IPS DF 19.7 (cell line): ENCODE measurements at places on chromosomes 6 and 20.

DNA sequence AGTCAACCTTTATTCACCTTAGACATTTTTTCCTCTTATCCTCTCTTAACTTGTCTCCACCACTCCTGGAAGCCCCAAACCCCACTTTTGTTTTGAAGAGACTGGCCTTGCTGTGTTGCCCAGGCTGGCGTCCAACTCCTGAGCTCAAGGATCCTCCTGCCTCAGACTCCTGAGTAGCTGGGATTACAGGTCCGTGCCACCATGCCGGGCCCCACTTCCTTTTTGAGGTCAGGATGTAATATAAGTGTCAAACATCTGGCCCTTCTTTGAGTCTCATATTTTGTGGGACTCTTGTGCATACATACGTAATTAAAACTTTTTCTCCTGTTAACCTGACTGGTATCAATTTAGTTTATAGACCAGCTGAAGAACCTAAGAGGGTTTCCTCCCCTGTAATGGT is 1.4 kb upstream of the CDK19 start:
- DNase-seq, result no peak

DNA sequence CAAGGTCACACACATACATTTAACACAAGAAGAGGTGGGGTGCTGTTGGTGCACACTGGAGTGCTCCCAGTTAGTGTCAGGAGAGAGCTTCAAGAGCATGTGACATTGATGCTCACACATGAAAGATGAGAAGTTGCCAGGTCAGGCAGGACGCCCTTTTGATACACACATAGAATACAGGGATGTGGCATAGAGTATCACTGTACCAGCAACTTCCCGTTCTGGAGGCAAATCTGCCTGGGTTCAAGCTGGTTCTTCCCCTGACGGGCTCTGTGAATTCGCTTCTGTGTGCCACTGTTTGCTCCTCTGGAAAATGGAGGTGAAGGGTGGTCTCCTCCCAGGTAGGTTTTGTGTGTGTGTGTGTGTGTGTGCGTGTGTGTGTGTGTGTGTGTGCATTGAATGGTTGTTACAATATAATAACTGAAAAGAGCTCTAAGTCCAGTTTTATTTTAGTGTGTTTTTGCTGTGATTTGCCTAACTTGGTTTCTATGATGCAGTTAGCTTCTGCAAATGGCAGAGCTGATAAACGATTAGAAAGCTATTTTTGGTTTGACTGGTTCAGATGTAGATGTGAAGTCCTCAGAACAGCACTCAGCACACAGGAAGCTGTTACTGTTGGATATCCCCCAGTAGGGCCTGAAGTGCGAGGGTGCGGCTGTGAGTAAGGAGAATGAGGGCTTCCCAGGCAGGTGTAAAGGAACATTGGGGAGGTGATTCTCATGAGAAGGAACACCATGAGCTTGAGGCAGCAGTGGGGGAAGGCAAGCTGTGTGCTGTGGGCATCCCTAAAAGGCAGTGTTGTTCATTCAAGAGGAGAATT is 53.4 kb downstream of the HIVEP1 start:
- DNase-seq, result no peak

- DNase-seq, result no peak
These were observed 74.5 kb downstream of the METTL24 start for GRCh38 chr6:110283657-110284056.

- no peak for DNase-seq
These were observed 473 bp upstream of the DTNBP1 start for GRCh38 chr6:15663130-15663871.

DNA sequence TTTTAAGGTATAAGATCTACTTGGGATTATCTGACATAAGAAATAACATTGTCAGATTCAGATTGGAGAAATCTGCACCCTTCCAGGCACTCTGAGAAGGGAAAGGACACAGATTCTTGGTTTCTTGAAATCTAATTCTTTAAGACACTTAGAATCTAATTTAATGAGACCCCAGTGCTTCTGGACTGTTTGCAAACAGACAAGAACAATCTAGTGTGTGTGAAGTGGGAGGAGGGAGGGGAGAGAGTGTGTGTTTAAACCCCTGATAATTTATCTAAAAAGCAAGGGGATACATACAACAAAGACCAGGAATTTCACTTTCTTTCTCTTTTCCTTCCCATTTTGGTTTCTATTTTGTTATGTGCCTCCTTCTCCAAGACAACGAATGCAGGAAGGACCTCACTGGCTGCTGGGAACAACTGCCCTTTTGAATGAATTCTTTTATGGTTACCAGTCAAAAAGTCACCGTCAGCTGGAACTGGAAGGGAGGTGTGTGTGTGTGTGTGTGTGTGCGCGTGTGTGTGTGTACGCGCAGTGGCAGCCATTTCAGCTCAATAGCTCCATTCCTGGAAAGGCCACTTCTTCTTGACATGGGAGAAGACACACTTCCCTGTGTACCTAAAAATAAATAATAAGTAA is 129.4 kb downstream of the BCAS1 start:
- no peak for DNase-seq

DNA sequence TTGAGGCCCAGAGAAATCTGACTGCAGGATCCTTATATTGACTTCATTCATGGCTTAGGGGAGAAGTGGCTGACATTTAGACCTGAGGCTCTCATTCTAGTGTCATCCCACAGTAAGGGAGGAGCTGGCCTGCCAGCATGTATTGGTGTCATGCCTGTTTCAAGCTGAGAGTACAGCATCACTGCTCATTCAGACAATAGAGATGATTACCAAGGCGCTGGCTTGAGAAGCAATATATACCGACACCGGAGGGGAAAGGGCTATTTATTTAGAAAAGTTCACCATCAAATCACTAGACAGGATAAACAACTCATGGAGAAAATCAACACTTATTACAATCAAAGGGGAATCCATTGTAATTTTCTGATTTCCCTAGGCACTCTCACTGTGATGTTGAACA is 84.4 kb upstream of the HDAC2 start:
- no peak for DNase-seq

DNA sequence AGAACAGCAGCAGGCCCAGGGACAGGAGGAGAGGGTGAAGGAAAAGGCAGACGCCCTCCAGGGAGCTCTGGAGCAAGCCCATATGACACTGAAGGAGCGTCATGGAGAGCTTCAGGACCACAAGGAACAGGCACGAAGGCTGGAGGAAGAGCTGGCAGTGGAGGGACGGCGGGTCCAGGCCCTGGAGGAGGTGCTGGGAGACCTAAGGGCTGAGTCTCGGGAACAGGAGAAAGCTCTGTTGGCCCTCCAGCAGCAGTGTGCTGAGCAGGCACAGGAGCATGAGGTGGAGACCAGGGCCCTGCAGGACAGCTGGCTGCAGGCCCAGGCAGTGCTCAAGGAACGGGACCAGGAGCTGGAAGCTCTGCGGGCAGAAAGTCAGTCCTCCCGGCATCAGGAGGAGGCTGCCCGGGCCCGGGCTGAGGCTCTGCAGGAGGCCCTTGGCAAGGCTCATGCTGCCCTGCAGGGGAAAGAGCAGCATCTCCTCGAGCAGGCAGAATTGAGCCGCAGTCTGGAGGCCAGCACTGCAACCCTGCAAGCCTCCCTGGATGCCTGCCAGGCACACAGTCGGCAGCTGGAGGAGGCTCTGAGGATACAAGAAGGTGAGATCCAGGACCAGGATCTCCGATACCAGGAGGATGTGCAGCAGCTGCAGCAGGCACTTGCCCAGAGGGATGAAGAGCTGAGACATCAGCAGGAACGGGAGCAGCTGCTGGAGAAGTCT is 25.5 kb downstream of the C20orf173 start:
- no peak for DNase-seq

DNA sequence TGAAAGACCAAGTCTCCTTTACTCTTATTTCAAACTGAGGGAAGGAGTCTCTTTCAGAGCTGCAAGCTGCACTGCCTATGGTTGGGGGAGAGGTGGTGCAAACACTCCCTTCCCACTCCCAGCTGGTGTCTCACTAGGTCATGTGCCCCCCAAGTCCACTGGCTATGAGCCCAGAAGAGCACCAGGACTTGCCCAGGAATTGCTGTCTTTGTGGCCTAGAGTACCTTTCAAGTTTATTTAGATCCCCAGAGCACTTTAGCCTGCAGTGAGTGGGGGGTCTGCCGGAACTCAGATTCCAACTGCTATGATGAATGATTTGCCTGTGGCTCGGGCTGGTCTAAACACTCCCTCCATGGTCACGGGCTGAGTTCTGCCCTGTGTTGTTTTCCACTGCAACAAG is 192.6 kb upstream of the CITED2 start:
- DNase-seq, result no peak

DNA sequence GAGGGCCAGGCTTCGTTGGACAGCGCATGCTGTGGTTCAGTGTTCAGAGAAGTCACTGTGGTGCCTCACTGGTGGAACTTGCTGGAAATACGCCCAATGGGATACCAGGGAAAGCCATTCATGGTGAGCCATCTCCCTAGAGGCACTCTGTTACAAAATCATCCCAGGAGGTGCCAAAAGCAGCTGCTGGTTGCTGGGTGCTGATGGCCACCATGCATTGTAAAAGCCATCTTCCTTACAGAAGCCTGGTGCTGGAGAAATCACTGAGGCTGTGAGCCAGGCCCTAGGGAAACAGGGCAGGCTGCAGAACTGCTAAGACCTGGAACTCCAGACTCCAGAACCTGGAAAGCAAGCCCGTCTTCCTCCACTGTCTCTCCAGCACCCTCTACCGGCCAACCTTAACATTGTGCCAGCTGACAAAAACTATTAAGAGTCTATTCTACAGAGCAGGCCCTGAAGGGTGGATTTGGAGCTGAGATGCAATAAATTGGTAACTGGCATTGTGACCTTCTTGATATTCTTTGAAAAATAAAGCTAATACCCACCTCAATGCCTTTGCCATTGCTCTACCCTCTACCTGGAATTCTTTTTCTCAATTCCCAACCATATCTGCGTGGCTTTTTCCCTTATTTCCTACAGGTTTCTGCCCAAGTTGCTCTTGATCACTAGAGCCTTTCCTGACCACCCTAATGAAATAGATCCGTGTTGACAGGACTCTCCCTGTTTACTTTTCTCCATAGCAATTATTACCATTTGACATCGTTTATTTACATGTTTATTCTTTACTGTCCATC is 18.5 kb downstream of the SNRPB start:
- peak; percentile 38 for DNase-seq

DNA sequence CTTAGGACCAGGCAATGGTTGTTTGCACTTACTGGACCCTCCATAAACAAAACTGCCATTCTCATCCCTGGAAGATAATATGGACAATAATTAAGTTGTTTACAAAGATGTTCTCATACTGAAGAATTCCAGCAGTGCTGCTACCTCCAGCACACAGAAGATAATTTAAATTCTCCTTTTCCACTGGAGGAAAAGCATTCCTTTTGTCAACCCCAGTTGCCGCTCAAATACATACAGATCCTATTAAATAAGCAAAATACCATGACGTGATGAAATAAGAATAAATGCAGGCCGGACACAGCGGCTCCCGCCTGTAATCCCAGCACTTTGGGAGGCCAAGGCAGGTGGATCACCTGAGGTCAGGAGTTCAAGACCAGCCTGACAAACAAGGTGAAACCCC is 54.5 kb upstream of the IPCEF1 start:
- no peak for DNase-seq

DNA sequence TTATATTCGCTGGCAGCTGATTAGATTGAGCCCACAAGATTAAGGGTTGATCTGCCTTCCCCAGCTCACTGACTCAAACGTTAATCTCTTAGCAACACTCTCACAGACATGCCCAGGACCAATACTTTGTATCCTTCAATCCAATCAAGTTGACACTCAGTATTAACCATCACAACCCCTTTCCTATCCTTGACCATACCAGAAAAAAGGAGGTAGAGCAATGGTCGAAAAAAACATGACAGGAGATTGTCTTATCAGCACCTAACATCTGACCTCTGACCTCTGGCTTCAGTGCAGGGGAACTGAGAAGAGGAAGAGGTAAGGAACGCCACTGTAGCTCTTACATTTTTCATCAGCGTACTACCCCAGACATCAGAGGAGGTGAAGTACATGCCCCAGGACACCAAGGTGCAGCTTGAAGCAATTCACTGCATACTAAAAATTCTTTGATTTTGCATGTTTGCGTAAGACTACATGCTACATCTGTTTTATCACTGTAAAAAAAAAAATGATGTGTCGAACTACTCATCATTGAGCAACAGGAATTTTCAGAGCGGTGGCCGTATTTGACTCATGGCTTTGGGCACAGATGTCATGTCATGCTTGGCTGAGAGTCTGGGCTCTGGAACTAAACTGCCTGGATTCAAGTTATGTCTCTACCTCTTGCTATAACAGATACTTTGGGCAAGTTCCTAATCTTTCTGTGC is 188.0 kb upstream of the TAB2 start:
- no peak for DNase-seq

DNA sequence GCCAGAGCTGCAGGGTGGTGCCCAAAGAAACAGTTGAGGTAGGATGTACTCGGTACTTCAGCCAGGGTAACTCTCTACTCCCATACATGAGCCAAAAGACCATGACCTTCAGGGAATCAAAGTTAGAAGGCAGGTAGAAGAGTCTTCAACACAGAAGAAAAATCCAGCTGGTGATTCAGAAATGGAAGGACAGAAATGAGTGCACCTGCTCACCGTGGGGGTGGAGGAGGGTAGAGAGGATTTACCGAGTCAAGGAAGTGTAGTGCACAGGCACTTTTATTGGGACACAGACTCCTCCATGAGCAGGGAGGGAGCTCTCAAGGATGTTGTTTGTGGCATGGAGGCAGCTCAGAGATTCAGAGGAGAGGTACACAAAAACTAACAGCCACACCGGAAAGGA is 330.3 kb upstream of the PRDM1 start:
- no peak for DNase-seq

- DNase-seq, result no peak
These were observed 62.7 kb downstream of the NOL4L start for GRCh38 chr20:32522526-32522775.
